ENCODE measurements at places on chromosomes 6 and 20. TPM values are rescaled to one million over a fixed set of nuclear protein-coding genes. Genes with fewer than 3 reads are reported as not detected.

PTCRA gene
- not detected for total RNA-seq

RSPO3 gene
- total RNA-seq: 5.9 TPM

AGER gene
- total RNA-seq: 1.8 TPM

AVP gene
- not detected for total RNA-seq

LIN28B gene
- not detected for total RNA-seq

SEL1L2 gene
- not detected for total RNA-seq

VSTM2L gene
- 0.33 TPM for total RNA-seq

PRPH2 gene
- total RNA-seq: not detected

All from breast epithelium (tissue), 4 donors.